ENCODE measurements at places on chromosomes 3 and 15.

DNA sequence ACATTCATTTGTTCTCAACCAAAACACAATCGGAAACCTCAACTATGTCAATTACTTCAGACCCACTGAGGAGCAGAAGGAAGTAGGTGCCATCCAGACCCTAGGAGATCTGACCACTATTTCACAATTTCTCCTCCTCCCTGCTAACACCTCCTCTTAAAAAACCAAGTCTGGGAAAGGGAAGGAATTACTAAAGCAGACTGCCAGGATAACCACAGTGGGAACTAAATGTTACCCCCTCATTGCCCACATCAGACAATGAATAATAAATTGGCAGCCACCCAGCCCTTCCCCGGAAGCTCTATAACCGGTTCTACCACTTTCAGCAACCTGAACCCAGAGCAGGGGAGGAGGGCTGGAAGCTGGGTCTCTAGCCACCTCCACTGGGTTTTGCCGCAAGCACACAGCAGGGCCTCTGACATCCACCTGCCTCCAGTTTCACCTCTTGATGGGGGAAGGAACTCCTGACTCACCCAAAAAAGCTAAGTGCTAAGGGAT is 17.6 kb downstream of the C15orf62 start:
- DNase-seq, result peak; percentile 59

- no peak for DNase-seq
Measured at GRCh38 chr3:14485981-14486380, 54.2 kb downstream of the GRIP2 start.

DNA sequence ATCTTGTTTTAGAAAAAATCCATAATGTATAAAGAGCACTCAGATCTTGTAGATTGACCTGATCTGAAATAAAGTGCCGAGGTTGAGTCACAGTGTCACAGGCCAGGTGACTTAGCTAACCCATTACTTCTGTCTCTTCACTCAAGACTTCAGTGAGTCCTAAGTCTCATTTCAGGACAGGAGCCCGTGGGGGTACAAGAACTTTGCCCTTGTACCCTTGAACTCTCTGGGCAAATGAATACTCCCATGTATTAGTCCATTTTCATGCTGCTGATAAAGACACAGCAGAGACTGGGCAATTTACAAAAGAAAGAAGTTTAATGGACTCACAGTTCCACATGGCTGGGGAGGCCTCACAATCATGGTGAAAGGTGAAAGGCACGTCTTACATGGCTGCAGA is 160.2 kb downstream of the ZPLD1 start:
- DNase-seq, result no peak

DNA sequence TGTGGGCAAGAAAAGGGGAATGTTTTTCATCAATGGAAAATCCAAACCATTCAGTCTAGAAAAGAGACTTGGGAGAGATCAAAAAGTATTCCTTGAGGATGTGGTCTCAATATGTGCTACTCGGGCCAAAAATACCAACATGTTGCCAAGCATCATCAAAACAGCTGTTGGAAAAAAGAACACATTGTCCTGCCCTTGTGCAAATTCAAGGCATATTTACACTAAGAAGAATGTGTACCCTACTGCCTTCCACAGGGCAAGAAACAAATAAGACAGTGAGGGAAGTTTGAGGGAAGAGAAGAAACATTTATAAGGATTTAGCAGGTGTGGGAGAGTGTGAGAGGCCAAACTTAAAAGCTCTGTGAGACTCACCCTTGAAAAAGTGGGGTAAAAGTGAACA is 252.1 kb downstream of the NTRK3 start:
- DNase-seq, result no peak

DNA sequence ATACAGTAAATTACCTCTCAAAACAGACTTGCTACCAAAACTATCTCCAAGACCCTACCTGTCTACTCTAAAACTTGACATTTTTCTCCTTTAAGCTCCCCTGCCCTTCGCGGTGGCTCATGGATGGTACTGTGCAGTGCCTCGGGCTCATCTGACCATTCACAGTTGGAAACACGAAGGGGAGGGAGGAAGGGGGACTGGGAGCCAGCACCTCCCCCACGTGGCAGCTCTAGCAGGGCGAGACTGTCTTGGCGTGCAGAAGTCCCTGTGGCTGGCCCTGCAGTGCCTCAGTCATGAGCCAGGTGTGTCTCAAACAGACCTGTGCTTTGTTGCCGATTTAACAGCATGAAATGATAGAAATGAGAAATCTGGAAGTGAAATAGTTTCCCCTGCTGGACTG is 372.0 kb downstream of the GABRG3 start:
- DNase-seq, result no peak

DNA sequence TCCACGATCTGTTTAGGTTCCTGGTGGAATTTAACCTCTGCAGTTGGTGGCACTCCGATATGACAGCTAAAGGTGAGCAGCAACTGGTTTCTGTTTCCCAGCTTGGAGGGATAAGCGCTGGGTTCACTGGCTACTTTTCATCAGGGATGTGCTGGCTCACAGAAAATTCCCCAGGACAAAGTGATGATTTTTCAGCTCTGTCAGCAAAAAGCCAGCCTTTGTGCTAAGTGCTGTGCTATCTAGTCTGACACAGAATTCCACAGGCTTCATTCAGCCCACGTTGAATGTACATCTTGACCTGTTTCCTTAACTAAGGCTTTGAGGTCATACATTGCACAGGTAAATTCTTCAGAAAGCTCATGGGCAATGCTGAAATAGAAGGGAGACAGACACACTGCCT is 81.5 kb upstream of the LRTM1 start:
- no peak for DNase-seq

DNA sequence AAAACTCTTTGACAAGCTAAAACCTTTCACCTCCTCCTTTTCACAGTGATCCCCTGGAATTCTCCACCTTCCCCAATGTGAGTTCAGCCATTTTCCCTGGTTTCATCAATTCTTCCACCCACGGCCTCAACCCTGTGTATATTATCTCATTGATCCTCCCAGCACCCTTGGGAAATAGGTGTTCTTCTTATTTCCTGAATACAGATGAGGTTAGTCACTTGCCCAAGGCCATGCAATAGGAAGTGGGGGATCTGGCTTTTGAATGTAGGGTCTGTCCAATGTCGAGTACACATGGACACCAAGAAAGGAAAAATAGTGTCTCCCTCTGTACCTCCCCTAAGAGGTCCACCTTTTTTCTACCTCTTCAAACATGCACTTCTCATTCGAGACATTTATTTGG is 262.8 kb upstream of the ST8SIA2 start:
- no peak for DNase-seq

DNA sequence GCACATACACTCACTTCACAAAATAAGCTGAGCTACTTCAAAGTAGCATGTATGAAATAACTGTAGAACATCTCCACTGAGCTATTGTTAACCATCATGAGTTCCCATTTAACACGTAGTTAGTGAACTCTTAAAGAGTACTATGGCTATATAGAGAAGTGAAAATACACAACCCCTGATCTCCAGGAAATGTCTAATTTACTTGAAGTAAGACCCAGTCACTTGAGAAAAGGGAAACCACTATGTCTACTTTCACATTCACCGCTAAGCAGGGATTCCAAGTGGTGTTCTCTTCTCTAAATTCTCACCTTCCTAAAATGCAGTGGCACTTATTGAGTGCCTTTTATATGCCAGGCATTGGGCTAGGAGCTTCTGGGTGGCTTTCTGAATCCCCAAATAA is 35.0 kb upstream of the COLQ start:
- DNase-seq, result no peak

GRCh38 chr3:101858464-101859030 is 9.2 kb downstream of the NFKBIZ start:
- no peak for DNase-seq

GRCh38 chr3:106573605-106574004 is 704.8 kb upstream of the CBLB start:
- no peak for DNase-seq

DNA sequence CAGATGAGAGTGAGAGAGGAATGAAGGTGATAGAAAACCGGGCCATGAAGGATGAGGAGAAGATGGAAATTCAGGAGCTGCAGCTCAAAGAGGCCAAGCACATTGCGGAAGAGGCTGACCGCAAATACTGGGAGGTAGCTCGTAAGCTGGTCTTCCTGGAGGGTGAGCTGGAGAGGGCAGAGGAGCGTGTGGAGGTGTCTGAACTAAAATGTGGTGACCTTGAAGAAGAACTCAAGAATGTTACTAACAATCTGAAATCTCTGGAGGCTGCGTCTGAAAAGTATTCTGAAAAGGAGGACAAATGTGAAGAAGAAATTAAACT is 88.9 kb downstream of the EOMES start:
- DNase-seq, result no peak

GRCh38 chr15:74752531-74752930 is 3.9 kb downstream of the CYP1A2 start:
- DNase-seq, result no peak

- DNase-seq, result no peak
Measured at GRCh38 chr3:37711721-37712120, 150.0 kb upstream of the CTDSPL start.

- no peak for DNase-seq
Measured at GRCh38 chr15:70342141-70342540, 244.4 kb upstream of the TLE3 start.

- DNase-seq, result no peak
Measured at GRCh38 chr3:180694321-180694720, 15.0 kb upstream of the CCDC39 start.

DNA sequence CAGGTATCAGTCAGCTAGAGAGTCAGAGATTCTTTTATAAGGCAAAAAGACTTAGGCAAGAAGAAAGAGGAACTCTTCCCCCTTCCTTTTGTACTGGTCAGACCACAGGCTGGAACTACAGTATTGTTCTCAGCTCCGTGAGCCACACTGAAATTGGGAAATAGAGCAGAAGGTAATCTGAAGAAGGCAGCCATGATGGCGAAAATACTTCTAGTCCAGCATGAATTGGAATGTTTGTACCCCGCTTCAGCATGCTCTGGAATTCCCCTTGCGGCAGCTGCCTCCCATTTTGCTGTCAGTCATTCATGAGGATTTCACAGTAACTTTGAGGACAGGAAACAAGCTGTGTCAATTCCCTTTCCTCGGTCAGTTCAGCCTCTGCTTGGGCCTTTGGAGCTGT is 96.2 kb downstream of the CORO2B start:
- no peak for DNase-seq

GRCh38 chr3:51295625-51296024 is 89.5 kb upstream of the MANF start:
- no peak for DNase-seq

GRCh38 chr3:133956353-133956752 is 60.7 kb upstream of the RAB6B start:
- DNase-seq, result no peak

DNA sequence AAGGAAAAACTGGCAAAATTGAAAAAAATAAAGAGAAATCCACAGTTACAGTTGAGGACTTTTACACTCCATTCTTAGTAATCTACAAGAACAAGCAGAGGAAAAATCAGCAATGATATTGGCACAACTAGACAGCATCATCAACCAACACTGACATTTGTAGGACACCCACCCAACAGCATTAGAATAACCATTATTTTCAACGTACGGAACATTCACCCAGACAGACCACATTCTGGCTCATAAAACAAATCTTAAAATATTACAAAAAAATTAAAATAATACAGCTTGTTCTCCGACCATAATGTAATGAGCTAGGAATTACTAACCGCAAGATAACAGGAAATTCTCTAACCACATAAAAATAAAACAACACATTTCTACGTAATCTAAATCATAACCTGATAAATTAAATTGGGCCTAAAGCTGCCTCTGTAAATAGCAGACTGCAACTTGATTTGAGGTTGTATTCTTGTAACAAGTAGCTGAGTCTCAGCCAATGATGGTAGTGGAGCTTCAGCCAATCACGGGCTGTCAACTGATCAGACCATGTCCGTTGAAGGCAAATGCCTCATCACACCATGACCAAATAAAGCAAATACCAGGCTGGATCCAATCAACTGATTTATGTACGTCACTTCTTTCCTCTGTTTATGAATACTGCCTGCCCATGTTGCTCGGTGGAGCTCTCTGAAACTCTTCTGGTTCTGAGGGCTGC is 9.2 kb downstream of the PLSCR4 start:
- DNase-seq, result no peak

- DNase-seq, result no peak
Measured at GRCh38 chr15:100348578-100348977, 6.8 kb upstream of the ADAMTS17 start.

DNA sequence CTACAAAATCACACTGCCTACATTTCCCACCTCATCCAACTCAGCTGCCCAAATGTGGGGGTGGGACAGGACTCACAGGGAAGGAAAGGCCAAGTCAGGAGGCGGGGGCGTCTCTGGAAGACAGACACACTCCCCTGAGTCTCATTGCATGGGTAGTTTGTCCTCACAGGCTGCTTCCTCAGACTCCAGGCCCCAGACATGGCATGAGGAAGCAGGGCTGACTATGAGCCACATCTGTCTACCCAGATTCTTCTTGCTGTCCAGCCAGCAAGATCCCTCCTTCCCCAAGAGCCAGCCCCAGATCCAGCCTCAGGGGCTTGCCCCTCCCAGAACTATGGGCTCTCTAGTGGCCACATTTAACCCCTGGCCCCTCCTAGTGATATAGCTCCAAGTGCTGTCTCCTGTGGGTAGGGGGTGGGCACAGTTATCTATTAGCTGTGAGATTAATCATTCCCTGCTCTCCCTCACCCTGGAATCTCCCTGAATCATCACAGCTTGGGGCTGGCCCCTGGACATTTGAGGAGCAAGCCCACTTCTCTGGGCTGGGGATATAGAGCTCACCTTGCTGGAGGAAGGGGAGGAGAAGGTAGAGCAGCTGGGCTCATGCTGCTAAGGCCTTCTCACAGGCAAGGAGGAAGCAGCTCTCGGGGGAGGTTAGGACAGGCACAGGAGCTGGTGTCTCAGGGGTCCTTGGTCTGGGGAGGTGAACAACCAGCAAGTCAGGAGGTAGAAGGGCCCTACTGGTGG is 2.1 kb upstream of the CCDC33 start:
- no peak for DNase-seq

DNA sequence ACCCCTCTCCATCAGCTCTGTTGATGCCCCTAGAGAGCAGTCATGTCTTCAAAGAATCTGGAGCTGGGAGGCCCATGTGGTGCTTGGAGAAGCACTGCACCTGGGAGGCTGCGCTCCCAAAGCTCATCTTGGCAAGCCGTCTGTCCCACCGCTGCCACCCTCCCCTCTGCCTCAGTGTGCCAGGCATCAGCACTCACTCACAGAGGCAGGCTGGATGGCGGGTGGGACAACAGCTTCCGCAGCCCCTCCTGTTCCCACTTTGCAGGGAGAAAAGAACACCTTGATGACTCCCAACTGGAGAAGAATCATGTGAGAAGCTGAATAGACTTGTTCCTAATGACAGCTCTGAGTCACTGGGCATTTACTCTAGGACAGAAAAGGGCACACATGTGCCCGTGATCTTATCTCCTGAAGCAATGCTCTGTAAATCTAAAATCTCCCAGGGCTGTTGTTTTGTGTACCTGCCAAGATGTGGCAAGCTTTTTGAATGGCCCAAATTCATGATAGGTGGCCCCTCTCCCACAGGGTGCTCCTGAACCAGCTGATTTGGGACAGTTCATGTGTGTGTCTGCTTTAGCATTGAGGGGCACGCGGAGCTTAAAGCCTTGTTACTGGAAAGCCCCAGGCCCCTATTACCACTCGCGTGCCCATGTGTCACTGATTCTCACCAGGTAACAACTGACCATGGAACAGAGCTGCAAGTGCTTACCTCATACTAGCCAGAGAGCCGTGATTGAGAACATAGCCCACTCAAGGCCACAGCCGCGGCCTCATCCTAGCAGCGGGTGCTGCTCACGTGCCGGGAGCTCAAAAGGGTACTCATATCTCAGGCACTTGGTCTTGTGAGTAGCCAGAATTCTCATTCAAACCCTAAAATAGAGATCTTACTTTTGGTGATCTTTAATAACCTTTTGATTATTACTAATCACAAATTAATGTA is 104.4 kb downstream of the DNAJB8 start:
- DNase-seq, result no peak
